ENCODE measurements at places on chromosomes 3 and 15. TPM values are rescaled to one million over a fixed set of nuclear protein-coding genes. Genes with fewer than 3 reads are reported as not detected.

DNA sequence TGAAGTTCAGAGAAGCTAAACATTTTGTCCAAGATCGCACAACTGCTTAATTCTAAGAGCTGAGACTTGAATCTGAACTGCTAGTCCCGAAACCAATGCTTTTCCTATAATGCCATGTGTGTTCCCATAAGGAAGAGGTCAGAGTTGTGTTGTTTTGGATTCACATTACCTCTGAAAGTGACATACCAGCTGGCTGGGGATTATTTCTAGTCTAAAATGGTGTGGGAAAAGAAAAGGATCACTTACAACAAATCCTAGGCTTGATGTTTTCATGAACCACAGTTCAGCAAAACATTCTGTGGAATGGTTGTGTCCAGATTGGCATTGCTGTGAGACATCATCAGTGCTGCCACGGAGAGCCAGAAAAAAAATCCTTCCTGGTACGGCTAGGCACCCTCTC lies 35.0 kb upstream of the LRRC3B start:
- no peak for DNase-seq

GRCh38 chr3:197936819-197937384 lies 13.1 kb upstream of the RPL35A start:
- DNase-seq, result no peak

- DNase-seq, result no peak
These were observed 242.9 kb downstream of the WNT5A start for GRCh38 chr3:55244247-55244646.

DNA sequence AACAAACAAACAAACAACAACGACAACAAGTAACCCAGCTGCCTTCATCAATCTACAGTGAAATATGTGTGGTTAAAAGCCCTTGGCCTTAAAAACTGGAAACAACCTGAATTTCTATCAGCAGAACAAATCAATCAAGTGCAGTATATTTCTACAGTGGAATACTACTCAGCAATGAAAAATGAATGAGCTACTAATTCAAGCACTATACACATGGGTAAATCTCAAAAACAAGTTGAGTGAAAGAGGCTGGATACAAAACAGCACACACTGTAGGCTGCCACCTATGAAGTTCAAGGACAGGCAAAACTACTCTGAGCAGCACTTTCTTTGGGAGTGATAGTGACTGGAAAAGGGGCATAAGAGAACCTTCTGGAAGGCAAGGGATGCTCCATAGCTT lies 395.5 kb upstream of the PROK2 start:
- no peak for DNase-seq

The CHRD gene
- 4.3 TPM for polyA plus RNA-seq

The PAK6 gene
- polyA plus RNA-seq, result 47.4 TPM

DNA sequence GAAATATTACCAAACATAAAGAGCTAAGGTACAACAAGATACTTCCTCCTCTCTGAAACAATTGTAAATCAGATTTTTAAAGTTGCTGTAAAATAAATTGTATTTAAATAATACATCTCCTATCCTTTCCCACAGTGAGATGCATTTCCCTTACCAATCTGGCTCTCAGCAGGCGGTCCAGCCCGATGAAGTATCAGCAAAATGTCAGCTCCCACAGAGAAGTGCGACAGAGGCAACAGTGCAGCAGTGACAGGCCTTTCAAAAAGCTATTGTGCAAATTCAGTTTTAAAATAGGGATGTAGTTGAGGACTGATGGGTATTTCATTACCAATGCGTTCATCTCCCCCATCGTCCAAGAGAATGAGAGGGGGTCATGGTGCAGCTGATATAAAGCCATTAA lies 733.2 kb upstream of the GOLIM4 start:
- DNase-seq, result no peak

- DNase-seq, result no peak
These were observed 762.8 kb upstream of the NR2F2 start for GRCh38 chr15:95567686-95568085.

GRCh38 chr3:16942955-16943354 lies 58.2 kb downstream of the PLCL2 start:
- DNase-seq, result no peak

GRCh38 chr3:32852146-32852545 lies 34.3 kb downstream of the TRIM71 start:
- no peak for DNase-seq

The ARL6 gene
- polyA plus RNA-seq, result 23.4 TPM

DNA sequence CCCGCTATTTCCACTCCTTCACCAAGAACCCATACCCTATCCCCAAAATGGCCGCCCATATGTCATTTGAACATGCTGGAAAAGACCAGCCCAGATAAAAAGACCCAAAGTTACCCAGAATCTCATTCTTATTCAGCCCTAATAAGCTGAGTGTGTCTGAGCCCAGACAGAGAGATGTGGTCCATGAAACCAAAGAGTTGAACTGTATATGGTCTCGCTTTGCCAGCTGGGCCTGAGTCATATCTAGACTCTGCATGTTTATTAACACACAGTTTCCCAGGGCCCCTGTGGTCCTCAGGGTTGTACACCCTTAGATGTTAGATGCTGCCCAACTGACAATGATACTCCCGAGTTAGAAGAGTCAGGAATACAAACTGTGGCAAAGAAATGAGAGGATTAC lies 201.9 kb upstream of the STRIT1 start:
- no peak for DNase-seq
